ENCODE measurements at places on chromosomes 12 and 14.

- H3K27ac ChIP-seq, result no peak overlapping the region
- H3K4me3 ChIP-seq, result no peak overlapping the region
- H3K36me3 ChIP-seq, result no peaks in the 10 kb centered on the region
- DNase-seq, result no peak
These were observed 96.3 kb upstream of the CCND2 start for GRCh38 chr12:4177262-4177661.

DNA sequence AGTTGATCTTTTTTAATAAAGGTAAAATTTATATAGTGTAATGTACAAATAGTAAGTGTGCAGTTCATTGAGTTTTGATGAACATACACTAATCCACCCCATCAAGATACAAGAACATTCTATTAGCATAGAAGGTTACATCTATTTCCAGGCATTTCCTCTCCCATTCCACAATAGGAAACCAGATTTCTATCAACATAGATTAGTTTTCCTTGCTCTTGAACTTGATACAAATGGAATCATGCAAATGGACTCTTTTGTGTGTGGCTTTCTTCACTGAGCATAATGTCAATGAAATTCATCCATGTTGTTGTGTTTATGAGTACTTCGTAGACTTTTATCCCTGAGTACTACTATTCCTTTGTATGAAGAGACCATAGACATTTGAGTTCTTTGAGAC is 10.8 kb downstream of the STYX start:
- no peak overlapping the region for H3K4me3 ChIP-seq
- no peaks in the 10 kb centered on the region for H3K27me3 ChIP-seq
- no peak overlapping the region for H3K27ac ChIP-seq
- no peak for DNase-seq

DNA sequence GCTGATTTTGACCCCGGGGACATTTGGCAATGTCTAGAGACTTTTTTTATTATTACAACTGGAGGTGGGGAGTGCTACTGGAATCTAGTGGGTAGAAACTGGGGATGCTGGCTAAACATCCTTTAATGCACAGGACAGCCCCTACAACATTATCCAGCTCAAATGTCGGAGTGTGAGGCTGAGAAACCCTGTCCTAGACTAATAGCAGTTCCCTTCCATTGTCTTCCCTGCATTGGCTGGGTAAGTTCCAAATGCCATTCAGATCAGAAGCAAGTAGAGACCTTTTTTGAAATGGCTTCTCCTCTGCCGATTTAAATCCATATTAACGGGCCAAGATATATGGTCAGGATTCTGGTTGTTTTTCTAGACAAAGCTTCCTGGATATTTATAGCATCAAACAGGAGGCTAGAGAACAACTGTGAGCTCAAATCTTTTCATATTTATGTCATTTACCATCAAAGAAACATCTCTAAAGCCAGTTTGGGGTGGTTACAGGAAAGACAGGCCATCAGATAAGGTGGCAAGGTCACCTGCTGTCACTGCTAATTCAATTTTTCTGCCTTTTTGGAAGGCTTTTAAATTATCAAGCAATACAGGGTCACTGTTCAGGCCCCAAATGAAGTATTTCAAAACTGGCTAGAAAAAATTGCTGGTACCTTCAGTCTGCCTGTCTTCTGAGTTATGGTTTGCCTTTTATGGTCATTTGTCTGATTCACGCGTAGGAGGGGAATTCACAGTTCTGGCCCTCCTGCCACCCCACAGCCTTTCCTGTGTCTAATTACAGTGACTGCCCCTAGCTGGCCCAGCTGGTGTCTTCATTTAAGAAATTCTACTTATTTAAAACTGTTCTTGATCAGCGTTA is 20.1 kb upstream of the AKAP5 start:
- peak overlapping the region; percentile 54 for H3K27ac ChIP-seq
- no peaks in the 10 kb centered on the region for H3K27me3 ChIP-seq
- H3K4me1 ChIP-seq, result peaks cover 32% of the 10 kb centered on the region
- no peak for DNase-seq
- no peak overlapping the region for H3K4me3 ChIP-seq
- peaks cover 5% of the 10 kb centered on the region for H3K36me3 ChIP-seq

GRCh38 chr14:54003064-54003463 is 46.4 kb upstream of the BMP4 start:
- H3K27me3 ChIP-seq, result no peaks in the 10 kb centered on the region
- peaks cover 4% of the 10 kb centered on the region for H3K4me1 ChIP-seq
- no peak for DNase-seq
- no peak overlapping the region for H3K27ac ChIP-seq
- no peak overlapping the region for H3K4me3 ChIP-seq

DNA sequence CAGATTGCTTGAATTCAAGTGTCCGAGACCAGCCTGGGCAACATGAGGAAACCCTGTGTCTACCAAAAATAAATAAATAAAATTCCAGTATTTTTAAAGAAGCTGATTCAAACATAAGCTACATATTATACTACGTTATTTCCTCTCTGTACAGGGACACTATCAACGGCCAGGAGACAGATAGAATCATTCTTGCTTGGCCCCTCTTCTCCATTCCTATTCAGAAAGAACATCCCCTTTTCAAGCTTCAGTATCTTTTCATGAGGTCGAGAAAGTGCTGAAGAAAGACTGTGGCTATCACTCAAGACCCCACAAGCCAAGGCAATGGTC is 314 bp upstream of the DHRS7 start:
- DNase-seq, result no peak
- no peaks in the 10 kb centered on the region for H3K4me1 ChIP-seq
- H3K27ac ChIP-seq, result peak overlapping the region; percentile 71

Data from cardiac muscle cell (in vitro differentiated cells and primary cell).